T follicular helper cell (primary cell): ENCODE measurements at places on chromosomes 6 and 20.

DNA sequence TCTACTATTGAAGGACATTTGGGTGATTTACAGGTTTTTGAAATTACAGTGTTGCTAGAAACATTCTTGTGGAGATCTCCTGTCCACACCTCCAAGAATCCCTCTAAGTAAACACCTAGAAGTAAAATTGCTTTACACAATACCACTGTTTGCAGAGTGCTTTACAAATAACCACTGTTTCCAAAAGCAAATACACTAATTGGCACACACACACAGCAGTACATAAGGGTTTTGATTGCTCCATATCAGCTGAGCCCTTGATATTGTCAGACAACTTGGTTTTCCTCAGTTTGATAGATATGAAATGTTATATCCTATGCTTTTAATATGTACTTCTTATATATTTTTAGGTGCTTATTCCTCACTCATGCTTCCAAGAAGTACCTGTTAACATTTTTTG, 6.3 kb downstream of the HMGN4 start:
- DNase-seq: no peak

DNA sequence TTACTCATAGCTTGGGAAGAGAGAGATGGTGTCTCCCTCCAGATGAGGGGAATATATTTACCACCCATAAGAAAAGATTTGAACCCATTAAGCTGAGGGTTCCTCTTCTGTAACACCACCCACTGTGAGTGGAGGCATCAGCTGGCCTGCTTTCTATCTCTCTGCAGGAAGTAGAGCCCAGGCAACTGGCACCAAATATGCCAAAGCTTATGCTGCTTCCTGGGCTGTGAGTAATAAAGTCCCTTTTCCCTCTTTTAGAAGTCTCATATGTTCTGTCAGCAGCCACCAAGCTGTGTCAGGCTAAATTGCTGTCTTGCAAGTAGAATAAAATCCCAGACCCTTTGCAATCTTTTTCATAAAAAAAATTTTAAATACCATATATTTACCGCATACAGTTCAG, 241.4 kb downstream of the LAMA2 start:
- no peak for DNase-seq

DNA sequence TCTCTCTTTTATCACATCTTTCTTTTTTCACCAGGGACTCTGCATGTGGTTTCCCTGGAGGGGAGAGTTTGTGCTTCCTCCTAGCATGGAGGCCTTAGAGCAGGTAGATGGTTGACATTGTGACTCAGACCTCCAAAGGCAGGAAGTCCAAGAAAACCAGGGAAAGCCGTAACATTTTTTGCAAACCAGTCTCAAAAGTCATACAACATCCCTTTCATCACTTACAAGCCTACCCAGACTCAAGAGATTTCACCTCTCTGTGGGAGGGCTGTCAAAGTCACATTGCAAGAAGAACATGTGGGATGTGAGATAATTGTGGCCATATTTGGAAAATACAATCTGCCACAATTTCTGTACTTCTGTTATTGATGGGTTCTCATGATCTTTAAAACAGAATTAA, 46.2 kb downstream of the SNRNP48 start:
- no peak for DNase-seq

GRCh38 chr6:133623621-133624020, 265.3 kb upstream of the TCF21 start:
- no peak for DNase-seq

DNA sequence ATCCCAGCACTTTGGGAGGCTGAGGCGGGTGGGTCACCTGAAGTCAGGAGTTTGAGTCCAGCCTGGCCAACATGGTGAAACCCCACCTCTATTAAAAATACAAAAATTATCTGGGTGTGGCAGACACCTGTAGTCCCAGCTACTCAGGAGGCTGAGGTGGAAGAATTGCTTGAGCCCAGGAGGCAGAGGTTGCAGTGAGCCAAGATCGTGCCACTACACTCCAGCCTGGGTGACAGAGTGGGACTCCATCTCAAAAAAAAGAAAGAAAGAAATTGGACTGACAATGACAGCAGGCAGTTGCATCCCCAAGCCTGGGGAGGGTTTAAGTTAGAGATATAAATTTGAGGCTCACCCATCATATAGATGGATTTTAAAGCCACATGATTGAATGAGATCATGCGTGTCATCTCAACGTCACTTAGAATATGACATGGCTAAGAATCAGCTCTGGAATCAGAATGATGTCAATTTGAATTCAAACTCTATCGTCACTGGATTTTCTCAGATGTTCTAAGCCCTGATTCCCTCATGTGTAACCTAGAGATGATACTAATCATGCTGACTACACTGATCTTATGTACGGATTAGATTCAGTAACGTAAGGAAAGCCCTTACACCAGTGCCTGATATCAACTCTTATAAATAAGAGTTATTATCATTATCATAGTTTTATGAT, 534.0 kb upstream of the JARID2 start:
- no peak for DNase-seq

DNA sequence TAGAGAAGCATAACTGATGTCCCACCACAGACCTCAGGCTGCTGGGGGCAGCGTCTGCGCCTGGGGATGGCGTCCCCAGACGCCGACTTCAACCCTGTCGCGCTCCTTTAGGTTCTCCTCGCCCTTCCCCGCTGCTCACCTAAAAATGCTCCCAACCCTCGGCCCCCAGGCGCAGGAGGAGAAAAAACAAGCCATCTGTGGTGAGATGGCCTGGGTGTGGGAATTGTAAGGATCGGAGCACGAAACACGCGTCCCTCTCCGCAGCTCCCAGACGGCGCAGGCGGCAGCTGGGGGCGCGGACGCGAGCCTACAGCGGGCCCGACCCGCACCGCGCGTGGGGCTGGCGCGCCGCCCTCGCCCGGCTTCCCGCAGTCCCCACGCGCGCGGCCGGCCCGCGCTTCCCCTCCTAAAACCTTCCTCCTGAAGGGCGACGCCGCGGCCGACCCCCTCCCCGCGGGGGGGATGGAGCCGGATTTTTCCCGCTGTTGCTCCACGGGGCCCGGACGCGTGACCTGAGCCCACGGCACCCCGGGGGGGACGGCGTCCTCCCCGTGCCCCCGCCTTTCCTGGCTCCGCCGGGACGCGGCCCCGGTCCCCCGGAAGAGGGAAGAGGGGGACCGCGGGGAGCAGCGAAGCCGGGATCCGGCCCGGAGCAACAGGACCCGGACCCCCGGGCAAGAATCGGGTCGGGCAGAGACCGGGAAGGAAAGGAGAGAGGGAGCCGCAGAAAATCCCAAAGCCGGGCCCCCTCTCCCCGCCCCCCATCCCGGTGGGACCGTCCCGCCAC, 611 bp downstream of the EPB41L2 start:
- peak; percentile 0 for DNase-seq

DNA sequence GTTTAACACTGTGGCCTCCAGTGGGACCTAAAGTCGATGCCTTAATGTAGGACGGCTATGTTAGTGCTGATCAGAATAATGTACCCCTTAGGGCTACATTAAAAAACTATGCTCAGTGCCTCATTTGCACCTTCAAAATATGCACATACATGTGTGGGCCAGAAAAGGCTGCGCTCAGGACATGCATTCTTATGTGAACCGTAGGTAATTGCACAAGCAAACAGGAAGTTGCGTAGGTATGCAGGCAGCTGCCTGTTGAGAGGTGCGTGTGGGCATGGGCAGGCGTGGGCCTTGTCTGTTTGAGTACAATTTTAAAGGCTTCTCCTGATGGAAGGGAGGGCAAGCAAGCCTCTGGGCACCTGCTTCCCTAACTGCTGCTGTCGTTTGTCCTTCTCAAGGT, 116.2 kb upstream of the JAG1 start:
- no peak for DNase-seq
